ENCODE measurements at places on chromosomes 5 and 9. TPM values are rescaled to one million over a fixed set of nuclear protein-coding genes. Genes with fewer than 3 reads are reported as not detected.
A peak's percentile ranks its signal among the peaks of the same experiment; 100 is the strongest.

Gene NUTM2G
- not detected for total RNA-seq

Gene GADD45G
- 1.0 TPM for total RNA-seq

Gene COL27A1
- 44.8 TPM for total RNA-seq

Gene FBLL1
- 3.8 TPM for total RNA-seq

GRCh38 chr5:174293006-174293405, 247.5 kb downstream of the NSG2 start:
- no peaks in the 10 kb centered on the region for H3K4me1 ChIP-seq
- no peaks in the 10 kb centered on the region for H3K36me3 ChIP-seq
- H3K4me3 ChIP-seq: no peak overlapping the region
- H3K27ac ChIP-seq: no peak overlapping the region
- no peak for DNase-seq

GRCh38 chr5:170254056-170254455, 21.3 kb downstream of the C5orf58 start:
- H3K36me3 ChIP-seq: no peaks in the 10 kb centered on the region
- no peak for DNase-seq
- H3K27me3 ChIP-seq: peaks cover 94% of the 10 kb centered on the region
- H3K4me1 ChIP-seq: peaks cover 28% of the 10 kb centered on the region
- no peak overlapping the region for H3K27ac ChIP-seq
- no peak overlapping the region for H3K4me3 ChIP-seq

DNA sequence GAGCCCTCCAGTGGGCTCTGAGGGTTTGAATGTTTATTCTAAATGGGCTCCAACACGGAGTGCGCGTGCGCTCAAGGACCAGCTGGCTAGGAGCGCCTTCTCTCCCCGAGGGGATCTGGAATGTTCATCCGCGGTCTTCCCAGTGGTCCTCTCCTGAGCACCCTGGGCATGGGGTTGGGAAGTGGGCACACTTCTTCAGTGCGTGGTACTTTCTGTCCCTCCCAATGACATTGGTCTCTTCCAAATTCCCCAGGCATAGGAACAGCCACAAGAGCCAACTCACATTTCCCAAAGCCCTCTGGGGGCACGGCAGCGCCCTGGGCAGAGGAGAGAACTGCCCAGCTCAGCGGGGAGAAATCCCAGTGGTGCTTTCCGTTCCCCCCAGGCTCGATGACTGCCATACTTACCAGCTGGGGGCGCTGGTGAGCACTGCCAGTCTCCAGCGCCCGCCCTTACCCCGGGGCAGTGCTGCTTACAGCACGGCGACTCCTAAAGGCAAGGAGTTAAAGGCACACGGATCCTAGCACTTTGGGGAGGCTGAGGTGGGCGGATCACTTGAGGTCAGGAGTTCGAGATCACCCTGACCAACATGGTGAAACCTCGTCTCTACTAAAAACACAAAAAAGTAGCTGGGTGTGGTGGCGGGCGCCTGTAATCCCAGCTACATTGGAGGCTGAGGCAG, 29.9 kb upstream of the OBP2B start:
- H3K27ac ChIP-seq: no peak overlapping the region
- DNase-seq: no peak
- H3K4me1 ChIP-seq: peaks cover 17% of the 10 kb centered on the region
- H3K36me3 ChIP-seq: no peaks in the 10 kb centered on the region
- no peak overlapping the region for H3K4me3 ChIP-seq

DNA sequence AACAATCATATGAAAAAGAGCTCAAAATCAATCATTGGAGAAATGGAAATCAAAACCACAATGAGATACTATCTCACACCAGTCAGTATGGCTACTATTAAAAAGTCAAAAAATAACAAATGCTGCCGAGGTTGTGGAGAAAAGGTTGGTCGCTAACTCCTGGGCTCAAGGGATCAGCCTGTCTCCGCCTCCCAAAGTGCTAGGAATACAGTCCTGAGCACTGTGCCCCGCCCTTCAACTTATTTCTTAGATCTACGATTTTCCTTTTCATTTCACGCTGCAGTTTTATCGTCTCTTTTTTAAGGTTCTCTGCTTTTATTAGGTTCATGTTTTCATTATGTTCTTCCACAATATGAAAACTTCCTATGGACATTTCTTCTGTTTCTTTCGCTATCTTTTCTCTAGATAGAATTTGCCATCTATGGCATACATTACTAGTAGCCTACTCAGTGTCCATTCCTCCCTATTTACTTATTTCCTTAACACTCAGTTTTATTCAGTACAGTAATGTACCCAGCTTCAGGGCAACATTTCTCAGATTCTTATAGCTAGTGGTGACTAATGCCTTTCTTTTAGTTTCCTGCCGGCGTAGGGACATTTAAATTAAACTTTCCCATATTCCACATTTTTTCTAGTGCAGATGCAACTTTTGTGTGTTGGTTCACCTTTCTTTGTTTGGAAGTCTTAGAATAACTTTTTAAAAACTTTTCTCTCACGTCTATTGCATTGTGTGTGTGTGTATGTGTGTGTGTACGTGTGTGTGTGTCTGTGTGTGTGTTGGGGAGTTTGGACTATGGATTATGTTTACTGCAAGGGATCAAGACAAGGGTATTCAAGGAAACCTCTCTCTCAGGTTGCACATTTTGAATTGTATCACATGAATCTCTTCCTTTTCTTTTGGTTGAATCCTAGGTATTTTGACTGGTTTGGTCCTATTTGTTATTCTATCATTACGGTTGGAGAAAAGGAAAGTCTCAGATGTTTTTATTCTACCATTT, 21.6 kb upstream of the FBN2 start:
- peaks cover 38% of the 10 kb centered on the region for H3K4me1 ChIP-seq
- H3K27ac ChIP-seq: peak overlapping the region; percentile 89
- peak overlapping the region; percentile 76 for H3K4me3 ChIP-seq
- H3K27me3 ChIP-seq: no peaks in the 10 kb centered on the region
- no peak for DNase-seq
- H3K36me3 ChIP-seq: peaks cover 6% of the 10 kb centered on the region

GRCh38 chr5:98179791-98180755, 593.4 kb upstream of the RGMB start:
- no peaks in the 10 kb centered on the region for H3K4me1 ChIP-seq
- H3K36me3 ChIP-seq: peaks cover 6% of the 10 kb centered on the region
- DNase-seq: no peak
- H3K27ac ChIP-seq: no peak overlapping the region
- no peak overlapping the region for H3K4me3 ChIP-seq

DNA sequence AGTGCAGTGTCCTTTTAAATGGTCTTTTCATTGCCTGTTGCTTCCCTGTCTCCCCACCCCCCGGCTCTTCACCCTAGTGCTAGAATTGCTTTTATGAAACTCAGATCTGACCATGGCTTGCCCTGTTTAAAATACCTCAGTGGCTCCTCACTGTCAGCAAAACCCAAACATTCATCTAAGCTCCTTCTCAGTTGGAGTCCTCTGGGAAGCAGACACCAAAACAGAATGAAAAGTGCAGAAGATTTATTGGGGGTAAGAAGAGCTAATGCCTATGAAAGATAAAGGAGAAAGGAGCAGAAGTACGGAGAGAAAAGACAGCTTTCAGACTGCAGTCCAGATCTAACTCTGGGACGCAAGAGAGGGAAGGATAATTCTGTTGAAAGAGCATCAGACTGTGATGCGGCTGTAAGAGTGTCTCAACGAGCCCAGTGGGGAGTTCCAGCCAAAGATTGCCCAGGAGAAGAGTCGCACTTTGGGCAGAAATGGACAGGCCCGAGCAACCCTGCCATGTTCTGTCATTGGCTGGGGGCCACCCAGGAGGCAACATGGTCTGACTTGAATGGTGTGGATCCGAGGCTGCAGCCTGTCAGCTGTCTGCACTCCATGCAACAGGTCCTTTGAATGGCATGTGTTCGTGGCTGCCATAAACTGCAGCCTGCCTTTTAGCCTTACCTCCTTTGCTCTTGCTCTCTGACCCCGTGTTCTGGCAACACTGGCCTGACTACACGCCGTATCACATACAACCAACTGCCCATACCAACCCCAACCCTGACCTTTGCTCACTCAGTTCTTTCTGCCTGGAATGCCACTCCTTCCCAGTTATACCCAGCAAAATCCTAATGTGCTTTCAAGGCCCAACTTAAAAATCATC, 55.9 kb downstream of the IRF1 start:
- H3K4me3 ChIP-seq: no peak overlapping the region
- H3K36me3 ChIP-seq: peaks cover 11% of the 10 kb centered on the region
- H3K27me3 ChIP-seq: no peaks in the 10 kb centered on the region
- peaks cover 63% of the 10 kb centered on the region for H3K4me1 ChIP-seq

- no peak for DNase-seq
- no peaks in the 10 kb centered on the region for H3K36me3 ChIP-seq
- peaks cover 34% of the 10 kb centered on the region for H3K4me1 ChIP-seq
- H3K4me3 ChIP-seq: peak overlapping the region; percentile 99
- H3K27me3 ChIP-seq: peaks cover 16% of the 10 kb centered on the region
These were observed 1.2 kb downstream of the MTAP start for GRCh38 chr9:21803649-21804048.

GRCh38 chr9:37531699-37532098, 44.5 kb downstream of the FBXO10 start:
- DNase-seq: no peak
- no peak overlapping the region for H3K27ac ChIP-seq
- peaks cover 29% of the 10 kb centered on the region for H3K36me3 ChIP-seq
- H3K4me3 ChIP-seq: no peak overlapping the region
- no peaks in the 10 kb centered on the region for H3K27me3 ChIP-seq
- H3K4me1 ChIP-seq: no peaks in the 10 kb centered on the region

DNA sequence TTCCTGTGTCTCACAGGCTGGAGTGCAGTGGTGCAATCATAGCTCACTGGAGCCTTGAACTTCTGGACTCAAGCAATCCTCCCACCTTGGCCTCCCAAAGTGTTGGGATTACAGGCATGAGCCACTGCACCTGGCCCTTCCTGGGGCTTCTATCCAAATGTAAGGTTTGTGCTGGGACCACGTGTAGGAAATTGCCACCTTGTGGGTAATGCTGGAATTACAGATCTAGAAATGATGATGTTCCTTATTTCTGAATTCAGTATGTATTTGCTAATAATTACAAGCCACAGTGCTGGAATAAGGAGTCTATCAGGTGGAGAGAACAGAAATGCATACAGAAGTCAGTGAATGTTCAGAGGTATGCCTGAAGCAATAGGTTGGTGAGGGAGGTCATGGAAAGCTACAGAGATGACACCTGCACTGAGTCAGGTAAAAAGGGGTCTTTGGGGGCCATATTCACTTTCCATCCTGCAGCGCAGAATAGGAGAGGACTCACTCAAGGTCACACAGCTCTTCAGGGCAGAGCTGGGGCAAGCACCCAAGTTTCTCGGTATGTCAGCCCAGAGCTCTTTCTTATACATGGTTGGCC, 8.8 kb upstream of the IGFBPL1 start:
- no peak overlapping the region for H3K4me3 ChIP-seq
- peaks cover 13% of the 10 kb centered on the region for H3K4me1 ChIP-seq
- H3K27me3 ChIP-seq: peaks cover 8% of the 10 kb centered on the region
- no peaks in the 10 kb centered on the region for H3K36me3 ChIP-seq
- DNase-seq: peak; percentile 44
- no peak overlapping the region for H3K27ac ChIP-seq

GRCh38 chr5:79378510-79379186, 135.3 kb downstream of the HOMER1 start:
- DNase-seq: no peak
- H3K27me3 ChIP-seq: no peaks in the 10 kb centered on the region
- peaks cover 7% of the 10 kb centered on the region for H3K4me1 ChIP-seq

DNA sequence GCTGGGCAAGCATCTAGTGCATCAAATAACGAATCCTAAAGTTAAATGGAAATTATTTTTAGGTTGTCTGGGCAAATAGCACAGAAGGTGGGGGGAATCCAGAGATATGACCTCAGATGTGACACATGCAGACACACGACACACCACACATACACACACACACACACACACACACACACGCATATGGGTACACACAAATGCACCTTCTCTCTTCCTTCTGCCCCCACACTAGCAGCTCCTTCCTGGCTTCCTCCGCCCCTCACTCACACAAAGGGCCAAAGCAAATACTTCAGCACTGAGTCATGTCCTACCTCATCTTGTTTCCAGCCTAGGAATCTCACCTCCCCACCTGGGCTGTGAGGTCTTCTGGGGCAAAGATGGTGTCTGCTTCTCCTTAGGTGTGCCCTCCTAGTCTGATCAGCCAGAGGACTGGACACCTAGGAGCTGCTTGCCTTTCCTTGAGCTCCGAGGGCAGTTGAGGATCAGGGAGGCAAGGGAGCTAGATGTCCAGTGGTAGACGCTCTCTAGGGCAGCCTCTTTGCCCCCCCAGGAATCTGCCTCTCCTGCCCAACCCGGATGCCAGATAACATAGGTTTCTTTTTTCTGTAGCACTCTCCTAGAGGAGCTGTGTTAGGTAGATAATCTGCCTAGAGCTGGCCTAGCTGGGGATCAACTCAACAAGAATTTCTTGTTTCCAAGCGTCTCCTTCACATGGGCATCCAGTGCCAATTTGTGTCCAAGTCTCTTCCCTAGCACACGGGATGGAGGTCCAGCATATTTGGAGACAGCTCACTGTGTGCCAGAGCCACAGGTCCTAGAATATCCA, 14.3 kb upstream of the JADE2 start:
- H3K4me1 ChIP-seq: peaks cover 20% of the 10 kb centered on the region
- no peaks in the 10 kb centered on the region for H3K36me3 ChIP-seq
- H3K4me3 ChIP-seq: no peak overlapping the region
- no peak for DNase-seq
- H3K27me3 ChIP-seq: no peaks in the 10 kb centered on the region
- H3K27ac ChIP-seq: no peak overlapping the region

DNA sequence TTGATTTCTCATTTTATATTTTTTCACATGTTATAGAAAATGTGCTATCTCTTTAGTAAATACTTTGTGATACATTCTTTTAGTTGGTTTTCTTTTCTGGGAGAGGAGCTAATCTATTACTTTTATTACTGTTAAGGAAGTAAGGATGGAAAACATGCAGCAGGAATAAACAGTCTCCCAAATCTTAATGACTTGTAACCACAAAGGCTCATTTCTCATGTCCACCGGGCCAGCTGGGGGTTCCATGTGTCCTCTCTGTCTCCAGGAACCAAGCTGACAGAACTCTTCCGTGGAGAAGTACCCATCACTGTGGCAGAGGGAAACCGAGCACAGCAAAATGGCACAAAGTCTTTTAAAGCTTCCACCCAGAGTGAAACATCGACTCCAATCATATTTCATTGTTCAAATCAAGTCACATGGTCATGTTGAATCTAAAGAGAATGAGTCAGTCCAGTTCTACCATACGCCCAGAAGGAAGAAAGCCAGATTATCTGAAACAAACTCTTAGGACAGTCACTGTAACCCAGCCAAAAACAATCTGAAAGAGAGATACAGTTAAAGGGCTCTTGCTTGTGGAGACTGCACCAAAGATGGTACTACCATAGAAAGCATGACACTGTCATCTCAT, 97.1 kb upstream of the CDH6 start:
- H3K4me1 ChIP-seq: peaks cover 6% of the 10 kb centered on the region
- DNase-seq: no peak
- peak overlapping the region; percentile 60 for H3K27ac ChIP-seq

GRCh38 chr9:137357166-137357565, 55.1 kb upstream of the NRARP start:
- no peaks in the 10 kb centered on the region for H3K36me3 ChIP-seq
- no peak overlapping the region for H3K4me3 ChIP-seq
- no peaks in the 10 kb centered on the region for H3K4me1 ChIP-seq
- H3K27me3 ChIP-seq: no peaks in the 10 kb centered on the region
- no peak for DNase-seq
- H3K27ac ChIP-seq: no peak overlapping the region

Data from osteocyte (in vitro differentiated cells).